ENCODE measurements at places on chromosomes 4 and X.

- H3K27ac ChIP-seq = no peak overlapping the region
- no peaks in the 10 kb centered on the region for H3K27me3 ChIP-seq
- no peaks in the 10 kb centered on the region for H3K4me1 ChIP-seq
These were observed 66.6 kb downstream of the ATP10D start for GRCh38 chr4:47551682-47552081.

GRCh38 chr4:154744341-154744926 is 634 bp downstream of the LRAT start:
- H3K4me1 ChIP-seq = peaks cover 20% of the 10 kb centered on the region
- no peak overlapping the region for H3K27ac ChIP-seq
- H3K36me3 ChIP-seq = no peaks in the 10 kb centered on the region
- H3K27me3 ChIP-seq = peaks cover 50% of the 10 kb centered on the region

GRCh38 chrX:133171962-133172708 is 46.0 kb downstream of the TFDP3 start:
- no peak overlapping the region for H3K4me3 ChIP-seq
- no peak for DNase-seq
- H3K27ac ChIP-seq = no peak overlapping the region

GRCh38 chr4:165667969-165668368 is 205.1 kb upstream of the TLL1 start:
- H3K36me3 ChIP-seq = no peaks in the 10 kb centered on the region
- H3K4me3 ChIP-seq = no peak overlapping the region
- no peak for DNase-seq

DNA sequence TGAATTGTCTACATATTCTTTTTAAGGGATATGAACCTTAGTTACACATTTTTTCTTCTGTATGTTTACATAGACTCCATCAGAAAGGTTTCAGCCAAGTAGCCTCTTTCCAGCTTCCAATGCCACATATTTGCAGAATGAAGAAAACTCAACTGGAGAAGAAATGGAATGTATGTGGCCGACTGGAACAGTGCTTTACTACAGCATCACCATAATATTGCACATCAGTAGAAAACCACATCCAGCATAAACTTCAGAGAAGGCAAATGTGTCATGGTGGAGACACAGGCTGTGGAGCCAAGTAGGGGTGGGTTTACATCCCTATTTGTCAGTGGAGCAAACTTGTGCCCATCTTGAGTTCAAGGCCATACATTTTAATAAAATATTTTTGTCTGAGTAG is 204.8 kb upstream of the LDB2 start:
- H3K4me1 ChIP-seq = no peaks in the 10 kb centered on the region
- no peaks in the 10 kb centered on the region for H3K36me3 ChIP-seq
- no peak overlapping the region for H3K4me3 ChIP-seq
- H3K27me3 ChIP-seq = no peaks in the 10 kb centered on the region
